GM13976 (cell line): ENCODE measurements at places on chromosomes 5 and 9.

DNA sequence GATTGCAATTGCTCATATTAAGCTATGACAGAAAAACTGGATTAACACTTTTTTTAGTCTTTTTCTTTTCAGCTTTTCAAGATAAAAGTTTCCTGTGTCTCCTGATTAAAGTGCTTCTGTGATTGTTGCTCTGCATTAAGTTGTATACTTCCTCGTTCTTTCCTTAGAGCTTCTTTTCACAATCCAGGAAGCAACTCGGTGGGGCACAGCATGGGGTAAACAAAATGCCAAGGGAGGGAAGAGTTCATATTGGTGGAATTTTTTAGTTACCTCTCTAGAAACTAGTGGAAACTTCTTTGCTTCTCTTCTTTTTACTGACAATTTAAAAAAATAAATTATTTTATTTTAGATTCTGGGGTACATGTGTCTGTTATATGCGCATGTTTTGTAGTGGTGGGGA lies 37.8 kb upstream of the ARRDC3 start:
- no peak for DNase-seq

GRCh38 chr9:109799141-109799540 lies 19.1 kb downstream of the PALM2AKAP2 start:
- no peak for DNase-seq

DNA sequence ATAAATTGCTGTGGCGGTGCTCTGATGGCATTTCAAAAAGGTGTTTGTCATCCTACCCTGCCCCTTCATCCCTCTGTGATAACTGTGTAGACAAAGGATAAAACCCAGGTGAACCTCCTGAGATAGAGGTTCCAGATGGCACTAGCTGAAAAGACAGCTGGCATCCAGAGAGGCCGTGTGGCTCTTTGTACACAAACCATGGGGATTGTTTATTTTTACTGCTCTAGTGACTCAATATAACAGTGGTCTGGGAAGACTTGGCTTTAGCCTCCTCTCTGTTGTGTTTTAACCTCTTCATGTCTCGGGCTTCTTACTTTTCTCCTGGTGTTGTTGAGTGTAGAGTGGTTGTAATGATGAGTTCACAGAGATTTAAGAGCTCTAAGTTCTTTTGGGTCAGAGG lies 48.8 kb downstream of the SH3GL2 start:
- no peak for DNase-seq

GRCh38 chr9:108836781-108837180 lies 19.0 kb downstream of the ACTL7B start:
- DNase-seq, result no peak

DNA sequence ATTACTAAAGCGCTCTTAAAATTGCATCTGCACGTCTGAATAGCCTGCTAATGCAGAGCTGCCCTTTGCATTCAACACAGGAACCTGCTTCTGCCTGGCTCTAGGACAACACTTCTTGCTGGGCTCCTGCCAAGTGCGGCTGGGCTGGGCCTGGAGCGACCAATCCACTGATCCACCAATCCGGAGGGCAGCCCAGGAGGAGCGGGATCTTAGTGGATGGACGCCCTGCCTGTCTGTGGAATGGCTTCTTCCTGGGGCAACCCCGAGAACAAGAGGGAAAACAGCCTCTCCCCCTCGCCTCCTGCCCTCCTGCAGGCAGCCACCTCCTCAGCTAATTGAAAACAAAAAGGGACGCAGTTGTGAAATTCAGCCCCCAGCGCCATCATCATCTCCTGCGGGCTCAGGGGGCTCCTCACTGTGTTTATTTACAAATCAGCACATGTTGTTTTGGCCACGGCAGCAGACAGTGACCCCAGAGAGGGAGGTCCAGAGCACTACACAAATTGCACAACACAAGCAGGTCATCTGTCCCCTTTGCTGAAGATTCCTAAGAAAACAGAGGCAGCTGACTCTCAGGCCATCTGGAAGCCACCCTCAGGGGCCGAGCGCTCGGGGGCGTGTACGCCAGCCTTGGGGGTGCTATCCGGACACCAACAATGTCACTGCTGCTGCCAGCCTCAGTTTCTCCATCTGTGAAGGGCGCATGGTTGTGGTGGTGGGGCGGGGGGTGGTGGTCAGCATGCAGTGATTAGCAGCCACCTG lies 57.3 kb downstream of the GADD45G start:
- no peak for DNase-seq

GRCh38 chr5:32083981-32084430 lies 90.1 kb downstream of the GOLPH3 start:
- no peak for DNase-seq

- no peak for DNase-seq
Observed at GRCh38 chr9:134024214-134024792, 978 bp upstream of the BRD3OS start.

DNA sequence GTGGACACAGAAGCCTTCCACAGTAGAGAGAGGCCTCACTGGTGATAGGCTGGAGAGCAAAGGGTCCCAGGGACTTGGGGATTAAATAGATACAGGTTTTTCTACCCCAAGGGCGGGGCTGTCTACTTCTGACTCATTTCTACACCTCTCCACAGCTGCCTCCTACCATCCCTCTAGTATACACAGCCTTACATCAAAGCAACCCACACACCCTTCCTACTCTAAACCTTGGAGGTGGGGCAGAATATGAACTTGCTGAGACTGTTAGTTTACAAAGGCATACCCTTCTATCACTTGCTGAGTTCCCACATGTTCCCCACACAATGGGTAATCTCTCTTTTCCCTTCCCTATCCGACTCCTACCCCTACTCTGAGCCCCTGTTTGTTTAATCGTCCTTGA lies 19.9 kb upstream of the PCA3 start:
- DNase-seq, result peak; percentile 63

DNA sequence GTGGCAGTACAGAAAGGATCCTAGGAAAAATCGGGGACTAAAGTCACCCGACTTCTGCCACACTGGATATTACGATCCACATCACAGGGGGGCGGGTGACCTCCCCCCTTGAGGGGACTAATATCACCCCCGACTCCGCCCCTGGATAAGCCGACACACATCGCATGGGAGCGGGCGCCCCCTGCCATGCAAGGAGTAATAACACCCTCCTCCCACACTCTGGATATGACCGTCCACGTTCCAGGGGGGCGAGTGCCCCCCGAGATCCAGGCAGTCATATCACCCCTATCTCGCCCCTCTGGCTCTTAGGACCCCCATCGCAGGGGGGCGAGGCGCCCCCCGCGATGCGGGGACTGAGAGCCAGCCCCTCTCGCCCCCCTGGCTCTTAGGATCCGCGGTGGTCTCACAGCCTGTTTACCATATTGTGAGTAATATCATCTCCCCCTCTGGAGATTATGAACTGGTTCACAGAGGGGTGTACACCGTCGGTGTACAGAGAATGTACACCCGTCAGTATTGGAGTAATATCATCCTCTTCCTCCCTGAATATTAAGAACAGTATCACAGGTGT lies 423.0 kb downstream of the DIRAS2 start:
- DNase-seq, result peak; percentile 64

- DNase-seq, result no peak
Observed at GRCh38 chr9:6590334-6590733, 55.2 kb downstream of the GLDC start.

GRCh38 chr5:120327180-120327579 lies 136.9 kb upstream of the PRR16 start:
- DNase-seq, result no peak

DNA sequence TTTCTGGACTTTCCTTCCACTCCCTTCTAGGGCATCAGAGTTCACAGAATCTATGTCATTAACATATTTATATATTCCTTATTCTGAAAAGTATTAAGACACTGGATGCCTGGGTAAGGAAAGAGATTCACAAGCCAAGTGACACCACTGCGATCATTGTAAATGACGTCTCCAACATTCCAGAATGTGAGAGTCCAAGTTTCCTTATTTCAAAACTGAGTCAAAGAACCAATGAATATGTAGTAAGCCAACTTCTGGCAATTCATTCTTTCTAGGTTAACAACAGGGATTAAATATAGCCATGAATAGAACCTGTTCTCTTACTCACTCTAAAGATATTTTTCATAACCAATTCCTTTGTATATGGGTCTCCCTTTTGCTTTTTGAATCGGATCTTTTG lies 18.1 kb downstream of the RAI14 start:
- no peak for DNase-seq

- no peak for DNase-seq
Observed at GRCh38 chr5:96942911-96943310, 7.0 kb downstream of the LNPEP start.

DNA sequence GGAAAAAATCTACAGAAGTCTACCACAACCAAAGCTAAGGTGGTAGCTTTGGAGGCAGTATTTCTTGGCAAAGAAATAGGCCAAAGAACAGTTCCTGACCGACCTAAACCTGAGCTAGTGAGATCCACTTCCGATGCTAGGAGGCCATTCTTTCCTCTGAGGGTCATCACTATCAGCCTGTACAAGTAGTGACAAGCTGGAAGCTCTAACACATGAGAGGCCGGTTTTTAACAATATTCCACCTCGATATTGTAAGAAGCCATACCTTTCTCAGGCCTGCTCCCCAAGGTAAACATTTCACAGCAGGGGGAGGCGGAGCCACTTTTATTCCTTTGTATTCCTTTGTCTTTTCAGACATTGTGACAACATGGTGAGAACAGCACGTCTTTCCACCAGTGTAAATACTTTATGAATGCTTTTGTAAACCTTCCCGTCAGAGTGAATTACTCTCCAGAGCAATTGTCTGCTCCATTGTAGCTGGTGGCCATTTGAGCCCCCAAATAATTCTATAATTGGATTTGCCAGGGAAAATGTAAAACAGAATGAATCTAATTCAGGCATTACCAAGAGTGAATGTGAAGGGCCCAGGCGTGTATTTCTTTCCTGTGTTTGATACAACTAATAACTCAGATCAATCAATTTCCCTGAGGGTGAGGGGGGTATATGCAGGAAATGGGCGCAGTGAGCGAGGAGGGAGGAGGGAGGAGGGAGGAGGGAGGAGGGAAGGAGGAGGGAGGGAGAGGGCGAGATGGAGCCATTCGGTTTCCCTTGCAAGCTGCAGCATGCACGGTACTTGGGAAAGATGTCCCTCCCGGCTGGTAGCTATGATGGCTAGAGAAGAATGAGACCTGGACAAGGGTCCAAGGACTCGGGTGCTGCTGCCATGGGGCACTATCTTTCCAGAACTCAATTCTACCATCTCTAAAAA lies 166.6 kb downstream of the CDK5RAP2 start:
- DNase-seq, result no peak

DNA sequence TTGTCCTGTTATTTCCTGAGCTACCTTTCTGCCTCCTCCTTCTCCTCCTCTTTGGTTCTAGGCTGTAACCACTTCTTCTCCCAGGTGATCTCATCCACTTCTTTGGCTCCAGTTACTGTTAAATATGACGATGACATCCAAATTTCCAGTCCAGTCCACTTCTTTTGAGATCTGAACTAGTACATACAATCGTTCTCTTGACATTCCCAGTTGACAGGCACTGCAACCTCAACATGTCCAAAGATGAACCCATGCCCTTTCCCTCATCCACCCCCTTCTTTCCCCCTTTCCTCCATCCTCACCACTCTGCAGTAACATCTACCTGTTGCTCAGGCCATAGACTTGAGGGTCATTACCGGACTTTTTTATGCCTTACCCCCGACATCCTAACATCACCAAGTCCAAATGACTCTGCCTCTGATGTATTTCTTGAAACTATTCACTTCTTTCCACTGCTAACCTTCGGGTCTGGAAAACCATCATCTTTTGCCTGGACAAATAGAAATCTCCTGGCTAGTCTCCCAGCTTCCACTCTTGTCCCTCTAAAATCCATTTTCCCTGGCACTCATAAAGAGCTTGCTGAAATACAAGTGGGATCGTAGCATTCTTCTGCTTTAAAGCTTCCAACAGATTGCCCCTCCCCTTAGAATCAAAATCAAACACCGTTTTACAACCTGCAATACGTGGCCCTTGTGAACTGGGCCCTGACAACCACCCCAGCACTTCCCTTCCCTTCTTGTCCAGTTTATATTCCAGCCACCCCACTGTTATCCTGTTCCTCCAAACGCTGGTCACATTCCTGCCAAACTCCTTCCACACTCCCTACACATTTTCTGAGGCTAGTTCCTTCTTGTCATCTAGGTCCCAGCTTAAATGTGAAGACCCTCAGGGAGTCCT lies 31.5 kb downstream of the KLF9 start:
- no peak for DNase-seq

GRCh38 chr9:106634641-106635040 lies 228.3 kb upstream of the ZNF462 start:
- DNase-seq, result no peak

- no peak for DNase-seq
Observed at GRCh38 chr9:84761137-84761808, 91.7 kb downstream of the NTRK2 start.

- no peak for DNase-seq
Observed at GRCh38 chr9:133362359-133363044, 6.2 kb downstream of the SURF2 start.

DNA sequence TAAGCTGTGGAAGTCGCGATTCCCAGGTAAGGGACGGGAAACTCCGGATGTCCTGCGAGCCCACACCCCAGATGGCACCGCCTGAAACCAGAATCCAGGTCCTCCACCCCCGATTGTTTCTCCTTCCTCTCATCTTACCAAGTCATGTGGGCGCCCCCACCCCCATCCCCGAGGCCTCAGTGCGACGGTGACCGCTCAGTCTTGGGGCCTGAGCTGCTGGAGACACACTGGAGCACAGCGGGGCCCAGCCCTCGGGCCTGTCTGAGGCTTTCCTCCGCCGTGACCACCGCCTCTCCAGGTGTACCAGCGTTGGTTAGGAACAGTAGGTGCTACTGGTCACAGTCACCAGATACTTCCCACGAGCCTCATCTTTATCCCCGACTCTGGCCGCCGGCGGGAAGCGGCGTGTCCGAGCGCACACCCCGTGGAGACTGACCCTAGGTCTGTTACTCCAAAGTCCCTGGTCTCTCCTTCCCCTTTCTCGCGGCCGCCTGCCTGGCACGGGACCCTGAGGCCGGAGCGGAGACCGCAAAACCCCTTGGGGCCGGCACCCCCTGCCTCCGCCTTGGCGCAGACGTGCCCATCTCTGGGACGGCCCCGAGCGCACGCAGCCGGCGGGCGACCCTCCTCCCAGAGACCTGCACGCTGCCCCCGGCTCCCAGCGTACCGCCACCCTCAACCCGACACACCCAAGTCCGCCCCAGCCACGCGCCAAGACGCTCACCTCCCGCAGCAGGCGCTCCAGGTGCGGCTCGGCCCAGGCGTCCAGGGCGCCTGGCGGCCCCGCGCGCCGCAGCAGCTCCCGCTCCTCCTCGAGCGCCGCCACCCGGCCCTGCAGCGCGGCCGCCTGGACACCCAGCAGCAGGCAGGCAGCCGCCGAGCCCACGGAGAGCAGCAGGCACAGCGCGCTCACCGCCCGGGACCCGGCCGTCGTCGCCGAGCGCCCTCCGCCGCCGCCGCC lies 733 bp downstream of the COL23A1 start:
- DNase-seq, result no peak

DNA sequence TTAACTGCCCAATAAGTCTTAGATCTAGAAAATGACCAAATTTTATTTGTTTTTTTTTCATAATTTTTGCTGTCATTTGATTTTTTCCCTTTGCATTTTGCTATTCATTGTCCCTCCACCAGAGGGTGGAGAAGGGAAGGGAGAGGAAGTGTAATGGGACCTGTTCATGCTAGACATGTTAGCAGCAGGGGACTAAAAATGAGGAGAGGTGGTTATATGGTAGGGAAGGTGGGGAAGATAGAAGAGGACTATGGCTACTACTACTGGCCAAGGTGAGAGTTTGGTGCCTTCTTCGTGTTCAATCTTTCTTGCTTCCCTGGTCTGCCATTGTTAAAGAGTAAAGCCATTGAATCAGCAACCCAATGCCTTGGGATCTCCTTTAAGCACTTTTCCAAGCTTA lies 6.4 kb downstream of the GRIA1 start:
- DNase-seq, result no peak
